ENCODE measurements at places on chromosomes 11 and 22.

DNA sequence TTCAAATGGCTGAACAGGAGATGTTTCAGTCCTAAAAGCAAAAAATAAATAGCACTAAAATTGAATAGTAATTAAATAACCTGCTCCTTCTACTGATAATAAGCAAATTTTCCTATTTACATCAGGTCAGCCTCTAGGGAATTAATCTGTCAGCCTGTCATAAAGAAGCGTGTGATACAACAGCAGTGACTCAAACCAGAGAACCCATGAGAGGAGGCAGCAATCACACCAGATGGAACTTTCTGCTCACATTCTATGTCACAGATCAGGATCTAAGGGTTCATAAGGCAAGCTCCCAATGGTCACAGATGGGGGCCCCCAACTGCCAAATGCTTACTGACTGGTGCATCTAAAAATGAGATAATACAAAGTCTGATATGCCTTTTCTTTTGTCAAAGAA, 41.1 kb downstream of the RBFOX2 start:
- no peak for DNase-seq

DNA sequence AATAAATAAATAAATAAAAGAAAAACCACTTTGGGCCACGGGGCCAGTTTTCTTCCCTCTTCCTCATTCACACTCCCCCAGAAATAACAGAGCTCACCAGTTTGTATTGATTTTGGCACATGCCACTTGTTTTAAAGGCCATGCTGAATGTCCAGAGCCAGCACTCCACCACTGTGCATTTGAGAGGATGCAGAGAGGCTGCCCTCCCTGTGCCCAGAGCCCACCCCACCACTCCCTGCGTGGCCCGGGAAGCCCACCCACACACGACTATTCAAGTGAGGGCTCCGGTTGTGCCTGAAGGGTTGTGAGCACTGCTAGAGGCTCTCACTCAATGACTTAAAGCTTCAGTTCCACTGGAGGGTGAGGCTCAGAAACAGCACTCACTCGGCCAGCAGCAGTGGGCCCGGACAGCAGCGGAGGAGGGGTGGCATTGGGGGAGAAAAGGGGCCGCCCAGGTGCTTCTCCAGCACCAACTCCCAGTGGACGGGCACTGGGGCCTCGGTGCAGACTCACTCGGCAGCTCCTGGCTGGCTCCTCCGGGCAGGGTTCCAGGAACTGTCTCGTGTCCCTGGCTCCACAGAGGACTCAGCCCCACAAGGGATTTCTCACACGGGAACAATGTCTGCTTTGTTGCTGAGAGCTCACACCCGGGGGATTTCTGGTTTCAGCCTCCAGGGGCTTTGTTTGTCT, 112.7 kb downstream of the SHANK2 start:
- DNase-seq, result no peak

GRCh38 chr22:27045103-27045947, 387.9 kb downstream of the MIAT start:
- DNase-seq, result no peak

DNA sequence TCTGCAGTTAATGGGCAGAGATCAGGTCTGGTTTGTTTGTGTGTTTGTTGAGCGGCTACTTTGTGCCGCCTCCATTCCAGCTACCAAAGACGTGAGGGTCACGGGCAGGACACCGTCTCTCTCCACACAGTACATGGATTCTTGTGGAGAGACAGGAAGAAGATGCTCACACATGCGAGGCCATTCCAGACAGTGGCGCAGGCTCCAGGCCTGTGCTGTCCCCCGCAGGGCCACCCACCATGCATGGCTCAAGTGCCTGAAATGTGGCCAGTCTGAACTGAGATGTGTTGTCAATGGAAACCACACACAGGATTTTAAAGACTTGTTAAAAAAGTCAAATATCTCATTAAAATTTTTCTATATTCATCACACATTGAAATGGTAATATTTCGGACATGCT, 848.3 kb downstream of the TBC1D22A start:
- DNase-seq, result no peak

- DNase-seq, result no peak
These were observed 63.7 kb downstream of the LIF start for GRCh38 chr22:30182815-30183214.

- DNase-seq, result no peak
These were observed 734 bp downstream of the ZP1 start for GRCh38 chr11:60867871-60868681.

GRCh38 chr11:62217191-62217748, 8.8 kb downstream of the SCGB2A1 start:
- DNase-seq, result no peak

DNA sequence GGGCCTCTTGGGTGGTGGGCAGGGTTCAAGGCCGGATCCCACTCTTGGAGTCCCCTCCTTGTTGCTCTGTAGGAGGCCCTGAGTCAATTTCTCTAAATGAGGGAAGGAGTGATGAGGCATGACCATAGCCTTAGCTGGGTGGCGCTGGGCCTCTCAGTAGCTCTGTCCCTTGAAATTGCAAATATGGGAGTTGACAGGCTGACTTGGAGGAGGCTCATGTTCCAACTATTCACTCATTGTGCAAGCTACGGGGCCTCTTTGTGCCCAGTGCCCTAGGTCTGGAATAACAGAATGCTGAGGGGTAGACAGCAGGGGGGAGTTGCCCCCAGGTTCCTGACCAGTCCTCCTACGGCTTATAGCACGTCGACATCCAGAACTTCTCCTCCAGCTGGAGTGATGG, 8.0 kb downstream of the SELENOM start:
- no peak for DNase-seq

DNA sequence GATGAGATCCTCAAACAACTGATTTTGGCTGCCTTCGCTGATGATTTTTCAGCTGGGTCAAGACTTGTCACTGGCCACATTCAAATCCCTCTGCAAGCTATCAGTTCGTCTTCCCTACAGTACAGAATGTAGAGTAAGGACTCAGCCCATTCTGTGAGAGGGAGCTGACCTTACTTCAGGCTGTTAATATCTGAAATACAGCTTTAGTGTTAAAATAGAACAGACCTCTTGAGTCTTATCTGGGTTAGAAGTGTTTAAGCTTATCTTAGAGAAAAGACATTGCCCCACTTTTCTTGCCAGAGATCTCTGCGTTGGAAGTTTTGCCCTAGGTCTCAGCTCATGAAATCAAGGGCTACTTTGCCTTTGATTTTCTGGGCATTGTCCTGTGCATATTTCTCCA, 383.4 kb upstream of the LARGE1 start:
- DNase-seq, result no peak

DNA sequence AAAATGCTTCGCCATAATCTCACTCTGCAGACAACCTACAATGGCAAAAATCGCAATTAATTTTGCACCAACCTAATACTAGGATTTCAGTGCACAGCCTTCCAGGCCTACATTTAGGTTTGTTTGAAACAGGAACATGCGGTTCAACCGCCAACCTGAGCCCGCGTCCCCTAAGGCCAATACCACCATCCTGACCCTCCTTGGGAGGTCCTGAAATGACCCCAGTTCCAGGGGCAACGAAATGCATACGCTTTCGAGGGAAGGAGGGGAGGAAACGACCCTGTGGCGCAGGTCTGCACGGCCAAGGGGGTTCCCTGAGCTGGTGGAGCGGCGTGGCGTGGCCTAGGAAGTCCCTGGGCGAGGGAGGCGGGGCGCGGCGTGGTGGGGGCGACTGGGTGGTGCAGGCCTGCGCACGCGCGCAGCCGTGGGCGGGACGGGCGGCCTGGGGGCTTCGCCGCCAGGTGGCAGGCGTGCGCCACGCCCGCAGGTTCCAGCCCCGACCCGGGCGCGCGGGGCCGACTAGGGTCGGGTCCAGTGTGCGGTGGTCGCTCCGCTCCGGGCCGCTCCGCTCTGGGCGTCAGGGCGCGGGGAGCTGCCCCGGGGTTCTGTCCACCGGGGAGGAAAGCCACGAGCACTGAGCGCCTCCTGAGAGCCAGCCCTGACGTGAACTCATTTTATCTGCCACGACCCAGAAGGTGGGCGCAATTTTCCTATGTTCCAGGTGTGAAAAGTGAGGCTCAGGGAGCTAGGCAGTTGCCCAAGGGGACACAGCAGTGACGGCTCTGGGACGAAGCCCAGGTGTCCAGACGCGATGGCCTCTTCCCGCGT, 94.1 kb downstream of the SWAP70 start:
- DNase-seq, result peak; percentile 89

DNA sequence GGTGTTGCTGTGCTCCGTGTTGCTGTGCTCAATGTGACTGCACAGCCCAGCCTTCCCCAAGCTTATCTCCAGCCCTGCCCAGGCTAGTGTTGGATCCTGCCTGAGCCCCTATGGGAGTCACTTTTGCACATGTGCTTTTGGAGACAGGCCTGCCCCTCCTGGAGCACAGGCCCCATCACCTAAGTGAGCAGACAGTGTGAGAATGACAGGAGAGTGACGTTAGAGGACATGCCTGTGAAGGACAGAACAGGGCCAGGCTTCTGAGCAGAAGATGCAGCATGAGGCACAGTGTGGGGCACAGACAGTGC, 36.6 kb upstream of the SUSD2 start:
- no peak for DNase-seq

DNA sequence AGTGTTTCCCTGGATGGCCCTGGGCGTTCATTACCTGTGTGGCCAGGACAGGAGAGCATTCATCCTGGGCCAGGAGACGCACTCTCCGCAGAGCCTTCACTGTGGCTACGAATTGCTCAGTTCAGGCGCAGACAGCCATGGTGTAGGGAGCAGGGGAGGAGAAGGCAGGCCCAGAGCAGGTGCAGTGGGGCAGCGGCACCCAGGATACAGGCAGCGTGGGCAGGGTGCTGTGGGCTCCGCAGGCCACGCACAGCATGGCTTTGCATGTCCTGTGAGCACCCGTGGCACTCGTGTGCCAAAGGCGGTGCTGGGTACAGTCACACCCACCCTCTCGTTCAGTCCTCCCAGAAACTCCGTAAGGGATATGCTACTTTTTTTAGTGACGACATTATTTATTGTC, 124.2 kb upstream of the B3GAT1 start:
- DNase-seq, result no peak

- peak; percentile 93 for DNase-seq
These were observed 1.0 kb upstream of the PPP6R2 start for GRCh38 chr22:50341977-50342650.

GRCh38 chr11:96815236-96815635, 425.4 kb downstream of the JRKL start:
- DNase-seq, result no peak

- no peak for DNase-seq
These were observed 740 bp downstream of the EML3 start for GRCh38 chr11:62611705-62612365.

Measured in CD4-positive, alpha-beta T cell treated with Interleukin-2 at 100 ng/mL for 4 hours (primary cell).